Thymus (tissue), 14 donors: ENCODE measurements at places on chromosomes 7 and 10.

- DNase-seq, result no peak
Measured at GRCh38 chr10:48253970-48254657, 20.4 kb downstream of the FRMPD2 start.

- peak; percentile 8 for DNase-seq
Measured at GRCh38 chr7:147547252-147547897, 1043.2 kb upstream of the C7orf33 start.

- DNase-seq, result no peak
Measured at GRCh38 chr7:149001427-149002068, 26.8 kb downstream of the PDIA4 start.

DNA sequence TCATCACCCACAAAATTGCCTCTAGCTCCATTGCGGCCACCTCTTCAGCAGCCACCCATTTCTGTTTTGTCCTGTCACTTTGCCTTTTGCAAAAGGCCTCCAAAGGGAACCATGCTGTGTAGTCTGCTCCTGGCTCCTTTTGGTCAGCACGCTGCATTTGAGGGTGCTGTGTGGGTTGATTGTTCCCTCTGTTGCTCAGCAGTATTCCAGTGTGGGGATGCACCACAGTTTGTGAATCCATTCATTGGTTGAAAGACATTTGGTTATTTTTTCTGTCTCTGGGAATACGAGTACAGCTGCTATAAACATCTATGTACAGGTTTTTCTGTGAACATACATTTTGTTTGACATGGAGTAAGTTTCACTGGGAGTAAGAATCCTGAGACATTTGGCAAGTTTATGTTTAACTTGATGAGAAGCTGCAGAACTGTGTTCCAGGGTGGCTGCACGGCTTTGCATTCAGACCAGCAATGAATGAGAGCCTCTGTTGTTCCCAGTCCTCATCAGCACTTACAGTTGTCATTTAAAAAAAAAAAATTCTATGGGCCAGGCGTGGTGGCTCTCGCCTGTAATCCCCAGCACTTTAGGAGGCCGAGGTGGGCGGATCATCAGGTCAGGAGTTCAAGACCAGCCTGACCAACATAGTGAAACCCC is 82.3 kb downstream of the UBE3C start:
- no peak for DNase-seq

DNA sequence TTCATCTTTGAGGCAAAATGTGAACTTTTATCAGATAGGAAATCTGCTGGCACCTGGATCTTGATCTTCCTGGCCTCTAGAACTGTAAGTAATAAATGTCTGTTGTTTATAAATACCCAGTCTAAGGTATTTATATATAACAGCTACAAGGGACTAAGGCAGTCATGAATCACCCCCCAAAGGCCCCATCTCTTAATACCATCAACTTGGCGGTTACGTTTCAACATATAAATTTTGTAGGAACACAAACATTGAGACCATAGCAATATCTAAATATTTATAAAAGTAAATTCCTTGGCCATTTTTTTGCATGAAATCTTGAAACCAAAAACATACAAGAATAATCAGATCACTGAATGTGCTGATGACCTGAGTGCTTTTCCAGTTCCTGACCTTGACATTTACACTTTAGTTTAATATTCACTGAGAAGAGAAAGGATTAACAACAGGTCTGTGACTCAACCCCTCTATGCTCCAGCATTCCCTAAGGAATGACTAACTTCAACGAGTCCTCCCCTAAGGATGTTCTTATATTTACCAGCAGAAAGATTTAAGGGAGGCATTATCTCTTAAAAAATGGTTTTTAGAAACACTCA is 1438.5 kb upstream of the CELF2 start:
- DNase-seq, result no peak

- peak; percentile 13 for DNase-seq
Measured at GRCh38 chr10:78437998-78438906, 404.6 kb downstream of the RPS24 start.

GRCh38 chr10:102322914-102323313 is 72.6 kb upstream of the NFKB2 start:
- peak; percentile 59 for DNase-seq

DNA sequence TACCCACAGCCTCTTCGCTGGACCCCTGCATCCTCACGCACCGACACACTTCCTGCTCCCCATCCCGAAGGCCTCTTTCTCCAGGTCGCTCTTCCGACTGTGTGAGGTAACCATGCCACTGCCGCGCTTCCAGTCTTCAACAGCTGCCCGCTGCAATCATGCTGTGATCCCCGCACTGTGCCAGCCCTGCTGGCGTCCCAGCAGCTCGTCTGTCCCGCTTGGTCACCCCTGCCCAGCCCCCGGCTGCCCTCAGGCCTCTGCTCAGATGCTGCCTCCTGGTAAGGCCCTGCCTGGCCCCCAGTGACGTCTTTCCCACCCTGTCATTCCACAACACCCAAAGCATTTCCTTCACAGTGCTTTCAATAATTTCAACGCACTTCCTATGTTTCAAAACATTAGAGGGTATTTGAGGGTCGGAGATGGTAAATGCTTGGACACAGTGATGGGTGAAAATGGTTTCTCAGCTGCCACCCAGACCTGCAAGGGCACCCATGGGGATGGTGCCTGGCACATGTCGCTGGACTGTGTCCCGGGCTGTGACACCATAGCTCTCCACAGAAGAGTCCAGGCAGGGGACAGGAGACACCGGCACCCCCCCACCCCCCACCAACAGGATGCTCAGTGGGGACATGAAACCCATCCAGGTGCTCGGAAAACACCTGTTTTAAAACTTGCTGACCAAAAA is 125.2 kb downstream of the MAD1L1 start:
- DNase-seq, result no peak

- no peak for DNase-seq
Measured at GRCh38 chr7:73717025-73717807, 2.3 kb downstream of the STX1A start.

DNA sequence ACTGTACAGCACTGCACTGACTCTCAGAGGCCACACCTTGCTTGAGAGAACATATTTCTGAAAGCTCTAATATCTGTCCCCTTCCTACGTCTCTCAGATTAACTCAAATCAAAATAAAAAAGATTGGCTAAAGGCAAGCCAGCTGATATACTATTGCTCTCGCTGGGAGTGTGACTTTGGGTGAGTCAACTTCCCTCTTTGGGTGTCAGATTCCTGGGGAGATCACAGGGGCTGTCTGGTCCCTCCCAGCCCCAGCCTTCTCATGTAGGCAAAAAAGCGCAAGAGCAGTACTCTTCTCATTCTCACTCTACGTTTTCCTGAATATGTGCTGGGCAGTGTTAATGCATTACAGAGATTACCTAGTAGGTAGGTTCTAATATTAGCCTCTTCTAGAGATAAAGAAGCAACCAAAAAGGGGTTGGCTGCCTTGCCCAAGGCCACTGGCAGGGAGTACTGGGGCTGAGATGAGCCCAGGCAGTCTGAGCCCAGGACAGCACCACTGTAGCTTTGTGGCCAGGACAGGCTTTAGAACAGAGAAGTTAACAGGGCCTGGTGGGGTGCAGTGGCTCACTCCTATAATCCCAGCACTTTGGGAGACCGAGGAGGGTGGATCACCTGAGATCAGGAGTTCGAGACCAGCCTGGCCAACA is 9.1 kb upstream of the DENND2A start:
- DNase-seq, result no peak

- no peak for DNase-seq
Measured at GRCh38 chr7:139763330-139763729, 14.5 kb downstream of the HIPK2 start.

DNA sequence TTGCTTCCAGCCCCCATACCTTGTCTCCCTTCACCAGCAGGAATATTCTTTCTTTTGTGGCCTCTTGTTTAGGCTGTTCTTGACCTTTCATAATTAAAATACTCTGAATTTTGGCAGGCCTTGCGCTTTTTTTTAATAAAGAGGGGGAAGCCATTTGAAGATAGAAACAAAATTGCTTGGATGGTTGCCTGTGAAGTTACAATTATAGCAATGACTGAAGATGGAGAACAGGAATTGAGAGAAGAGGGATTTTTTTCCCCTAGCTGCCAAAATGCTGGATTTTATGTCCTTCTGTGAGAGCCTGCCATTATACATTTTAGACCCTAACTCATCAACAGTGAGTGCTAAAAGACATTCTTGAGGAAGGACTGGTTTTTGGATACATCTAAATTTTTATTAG is 24.8 kb downstream of the FGFBP3 start:
- no peak for DNase-seq

DNA sequence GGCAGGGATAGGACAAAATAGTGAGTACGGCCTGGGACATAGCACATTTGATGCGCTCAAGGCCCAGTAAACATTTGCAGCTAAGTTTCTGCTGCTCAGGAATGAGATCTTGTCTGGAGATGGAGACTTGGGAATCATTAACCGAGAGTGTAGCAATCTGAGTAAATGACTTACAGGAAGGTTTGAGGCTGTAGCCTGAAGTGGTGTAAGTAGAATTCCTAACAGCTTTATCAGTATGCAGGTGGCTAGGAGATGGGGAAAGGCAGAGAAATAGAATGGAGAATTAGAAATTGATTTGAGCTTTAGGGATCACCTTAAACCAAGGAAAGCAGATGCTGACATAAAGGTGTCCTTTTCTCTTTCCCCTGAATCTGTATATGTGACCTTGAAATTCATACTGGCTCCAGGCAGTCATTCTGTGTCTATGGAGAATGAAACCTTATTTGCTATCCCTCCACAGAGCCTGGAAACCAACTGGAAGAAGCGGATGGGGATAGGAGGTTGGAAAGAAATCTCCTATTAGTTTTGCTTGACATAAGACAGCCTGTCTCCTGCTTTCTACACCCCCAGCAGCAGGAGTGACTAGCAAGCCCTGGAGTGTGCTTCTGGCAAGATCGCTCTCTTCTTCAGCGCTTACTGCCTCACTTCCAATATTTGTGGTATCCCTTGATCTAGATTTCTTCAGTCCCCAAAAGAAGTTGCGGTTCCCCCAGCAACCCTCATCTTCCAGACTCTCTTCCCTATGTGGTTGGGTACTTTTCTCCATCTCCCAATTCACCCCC is 6.4 kb upstream of the PON2 start:
- DNase-seq, result no peak

DNA sequence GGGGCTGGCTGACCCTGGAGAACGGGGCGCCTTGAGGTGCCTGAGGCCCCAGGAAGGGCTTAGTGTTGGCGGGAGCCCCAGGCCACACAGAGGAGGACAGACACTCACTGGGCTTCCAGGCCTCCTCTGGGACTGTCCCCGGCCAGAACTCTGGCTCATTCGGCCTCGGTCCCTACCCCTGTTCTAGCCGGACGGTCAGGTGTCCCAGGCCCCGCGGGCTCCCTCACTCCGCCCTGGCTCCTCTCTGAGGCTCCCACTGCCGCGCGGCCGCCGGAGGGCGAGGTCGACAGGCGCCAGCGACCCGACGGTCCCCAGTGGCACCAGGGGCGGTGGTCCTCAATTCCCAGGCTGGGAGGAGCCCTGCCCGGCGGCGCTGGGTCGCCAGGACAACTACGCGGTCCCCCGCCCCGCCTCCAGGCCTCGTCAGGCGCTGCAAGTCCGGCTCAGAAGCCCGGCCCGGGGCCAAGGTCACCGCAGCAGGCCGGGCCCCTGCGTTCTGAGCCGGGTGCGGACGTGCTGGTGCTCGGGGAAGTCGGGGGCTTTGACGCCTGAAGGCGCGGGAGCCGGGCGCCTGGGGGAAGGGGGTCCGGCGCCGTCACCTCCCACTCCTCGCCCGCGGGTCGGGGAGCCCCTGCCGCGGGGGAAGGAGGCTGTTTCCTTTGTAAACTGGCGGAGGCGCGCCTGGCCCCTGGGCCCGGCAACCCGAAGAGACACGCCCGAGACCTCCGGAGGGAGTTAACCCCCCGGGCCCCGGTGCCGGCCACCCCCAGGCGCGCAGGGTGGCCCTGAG is 1.1 kb upstream of the PWWP2B start:
- no peak for DNase-seq

DNA sequence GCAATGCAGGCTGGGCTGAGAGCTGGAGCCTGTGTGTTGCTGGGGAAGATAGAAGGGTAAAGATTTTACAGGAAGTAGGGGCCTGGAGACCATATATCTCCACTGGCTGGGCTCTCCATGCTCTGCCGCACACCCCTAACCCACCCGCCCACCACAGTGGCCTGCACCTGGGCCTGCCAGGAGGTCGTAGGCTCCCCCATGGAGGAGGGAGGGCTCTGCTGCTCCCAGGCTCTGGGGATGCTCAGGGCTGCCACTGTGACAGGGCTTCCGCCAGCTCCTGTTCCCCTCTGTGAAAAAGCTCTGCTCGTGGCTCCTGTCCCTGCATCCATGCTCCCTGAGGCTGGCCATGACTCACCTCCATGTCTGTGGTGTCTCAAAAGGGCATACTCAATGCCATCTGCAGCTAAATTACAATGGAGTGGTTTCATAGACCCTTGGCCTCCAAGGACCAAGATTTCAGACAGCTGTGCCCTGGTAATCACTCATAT is 106.0 kb downstream of the CXCL12 start:
- no peak for DNase-seq

GRCh38 chr7:112138325-112138852 is 67.8 kb downstream of the DOCK4 start:
- no peak for DNase-seq

GRCh38 chr10:75379212-75379724 is 22.3 kb downstream of the ZNF503 start:
- no peak for DNase-seq

DNA sequence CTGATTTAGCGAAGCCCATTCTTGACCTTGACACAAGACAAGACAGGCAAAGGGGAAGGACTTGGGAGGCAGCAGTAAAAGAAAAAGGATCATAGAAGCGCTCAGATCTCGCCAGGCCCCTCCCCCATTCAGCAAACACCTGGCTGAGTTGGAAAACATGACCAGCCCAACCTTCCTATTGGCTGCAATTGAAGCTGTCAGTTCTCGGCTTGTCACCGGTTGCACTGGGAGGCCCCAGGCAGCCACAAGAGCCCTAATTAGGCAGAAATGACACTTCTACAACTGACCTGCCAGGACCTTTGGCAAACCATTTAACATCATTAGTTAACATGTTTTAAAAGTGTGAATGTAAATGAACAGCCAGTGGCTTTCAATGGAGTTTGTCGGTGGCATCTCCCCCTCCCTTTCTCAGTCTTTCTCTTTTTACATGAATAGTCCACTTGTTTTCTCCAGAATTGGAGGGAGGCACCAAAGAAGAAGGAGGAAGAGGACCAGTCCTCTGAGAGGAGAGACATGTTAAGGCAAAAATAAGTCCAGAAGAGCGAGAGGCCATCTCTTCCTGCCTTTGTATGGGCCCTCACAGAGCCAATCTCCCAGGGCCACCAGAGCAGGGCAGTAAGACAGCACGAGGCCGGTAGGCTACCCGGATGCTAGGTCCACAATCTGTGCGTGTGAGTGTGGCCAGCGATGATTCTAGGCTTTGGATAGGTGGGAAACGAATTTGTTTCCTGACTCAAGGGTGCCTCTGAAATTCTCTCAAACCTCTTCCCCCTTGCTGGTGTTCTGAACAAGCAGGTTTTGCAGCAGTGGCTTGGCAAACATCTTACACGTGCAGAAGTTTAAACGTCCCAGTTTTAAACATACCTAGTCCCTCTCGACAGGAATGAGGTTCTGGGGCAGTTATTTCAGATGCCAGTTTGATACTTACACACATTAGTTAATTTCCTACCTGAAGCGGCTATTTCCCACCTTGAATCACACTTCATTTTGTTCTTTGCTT is 15.0 kb upstream of the ENO4 start:
- DNase-seq, result no peak

DNA sequence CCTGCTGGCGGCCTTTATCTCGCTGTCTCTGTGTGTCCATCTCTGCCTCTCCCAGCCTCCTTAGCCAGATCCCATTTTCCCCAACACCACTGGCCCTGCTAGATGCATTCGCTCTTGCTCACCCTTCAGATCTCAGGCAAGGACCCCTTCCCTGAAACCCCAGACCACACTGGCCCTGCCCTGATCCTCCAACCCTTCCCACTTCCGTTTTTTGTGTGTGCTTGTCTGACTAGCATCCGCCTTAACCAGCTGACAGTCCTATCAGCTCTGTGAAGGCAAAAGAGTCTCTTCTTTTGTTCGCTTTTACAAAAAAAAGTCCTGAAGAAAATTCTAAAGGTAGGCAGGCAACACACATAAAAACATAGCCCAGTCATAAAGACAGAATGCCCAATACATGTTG is 28.7 kb downstream of the CHST15 start:
- no peak for DNase-seq
